ENCODE measurements at places on chromosomes 4 and X.

DNA sequence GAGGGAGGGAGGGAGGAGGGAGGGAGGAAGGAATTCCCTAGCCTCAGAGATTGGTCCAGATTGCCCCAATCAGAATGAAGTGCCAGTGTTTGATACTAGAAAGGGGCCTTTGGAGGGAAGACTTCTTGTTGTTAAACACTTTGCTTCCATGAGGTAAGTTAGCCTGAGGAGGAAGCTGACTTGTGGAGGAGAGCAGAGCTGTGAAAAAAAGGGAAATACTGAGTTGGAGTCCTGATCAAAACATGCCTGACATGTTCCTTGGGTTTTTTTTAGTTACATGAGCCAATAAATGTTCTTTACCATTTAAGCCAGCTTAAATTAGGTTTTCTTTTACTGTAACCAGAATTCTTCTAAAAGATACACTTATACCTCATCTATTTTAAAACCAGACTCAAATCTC is 57.6 kb downstream of the GSX2 start:
- DNase-seq: no peak

DNA sequence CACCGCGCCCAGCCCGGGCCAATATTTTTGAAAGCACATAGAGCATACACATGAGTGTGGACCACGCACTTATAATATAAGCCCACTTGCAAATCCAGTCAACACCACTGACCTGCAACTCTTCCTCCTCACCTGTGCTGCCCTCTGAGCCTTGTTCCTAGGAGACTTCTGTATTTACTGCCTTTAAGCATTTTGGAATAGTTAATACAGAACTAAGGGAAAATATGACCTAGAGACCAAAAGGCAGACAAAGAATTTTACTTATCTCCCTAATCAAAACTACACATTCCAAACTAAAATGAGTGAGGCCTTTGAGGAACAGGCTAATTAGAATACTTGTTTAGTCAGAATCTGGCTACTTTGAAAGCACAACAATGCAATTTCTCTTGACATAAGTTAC is 89.1 kb downstream of the RELL1 start:
- no peak for DNase-seq

DNA sequence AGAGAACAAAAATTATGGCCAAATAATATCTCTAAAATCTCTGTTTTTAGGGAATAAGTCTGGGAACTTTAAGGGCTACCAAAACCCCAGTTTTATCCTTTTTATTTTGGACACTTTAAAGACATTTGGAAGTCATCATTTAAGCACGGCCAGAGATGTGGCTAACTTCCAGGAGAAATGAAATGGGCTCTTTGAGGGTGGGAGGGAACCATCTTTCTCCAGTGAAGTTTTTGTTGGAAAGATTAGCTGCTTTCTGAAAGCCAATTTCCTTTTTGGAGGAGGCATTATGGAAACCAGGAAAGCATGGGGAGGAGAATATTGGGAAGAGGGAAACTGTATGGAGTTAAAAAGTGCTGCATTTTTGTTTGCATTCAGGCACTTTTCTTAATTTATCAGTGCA is 4.8 kb downstream of the VSIG1 start:
- no peak for DNase-seq

DNA sequence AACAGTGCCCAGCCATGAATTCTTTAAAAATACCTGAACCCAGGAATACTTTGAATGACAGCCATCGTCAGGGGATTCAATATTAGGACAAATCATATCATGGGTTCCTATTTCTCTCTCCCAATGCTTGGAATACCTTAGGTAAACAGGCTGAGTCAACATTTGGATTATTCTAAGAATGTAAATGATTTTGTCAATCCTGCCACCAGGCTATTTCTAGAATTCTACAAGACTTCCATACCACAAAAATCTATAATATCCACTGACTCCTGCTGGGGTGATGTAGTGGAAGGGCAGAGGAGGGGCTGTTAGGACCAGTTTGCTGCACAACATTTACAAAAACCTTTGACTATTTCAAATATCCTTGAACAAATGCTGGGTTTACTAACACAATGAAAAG is 65.2 kb downstream of the IGFBP7 start:
- no peak for DNase-seq

DNA sequence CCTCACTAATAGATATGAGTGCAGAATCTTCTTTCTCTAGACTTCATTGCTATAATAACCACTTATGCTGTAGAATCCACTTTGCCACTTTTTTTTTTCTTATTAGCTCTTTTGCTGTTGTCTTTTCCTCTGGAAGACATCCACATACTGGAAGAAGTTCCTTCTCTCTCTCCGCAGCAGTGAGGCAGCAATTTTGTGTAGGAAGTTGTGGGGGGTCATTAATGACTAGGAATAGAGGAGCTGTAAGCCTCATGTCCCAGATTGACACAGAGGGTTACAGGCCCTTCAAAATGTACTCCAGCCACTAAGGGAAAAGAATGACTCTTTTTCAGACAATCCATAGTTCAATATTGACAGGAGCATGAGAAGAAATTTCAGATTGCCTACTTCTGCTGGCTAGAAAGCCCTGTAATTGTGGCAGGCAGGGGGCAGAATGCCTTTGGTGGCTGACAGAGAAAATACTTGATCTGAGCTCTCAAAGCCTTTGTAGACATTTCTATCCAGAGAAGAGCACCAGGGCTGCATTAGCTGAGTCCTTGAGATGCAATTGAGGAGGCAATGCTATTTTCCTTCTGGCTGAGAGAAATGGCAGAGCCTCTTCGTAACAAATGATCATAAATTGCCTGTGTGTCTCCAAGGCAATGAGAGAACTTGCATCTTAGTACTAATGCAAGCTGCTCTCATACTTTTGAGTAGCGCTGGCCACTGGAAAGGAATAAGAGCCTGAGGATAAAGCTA is 856.2 kb downstream of the STIM2 start:
- no peak for DNase-seq

DNA sequence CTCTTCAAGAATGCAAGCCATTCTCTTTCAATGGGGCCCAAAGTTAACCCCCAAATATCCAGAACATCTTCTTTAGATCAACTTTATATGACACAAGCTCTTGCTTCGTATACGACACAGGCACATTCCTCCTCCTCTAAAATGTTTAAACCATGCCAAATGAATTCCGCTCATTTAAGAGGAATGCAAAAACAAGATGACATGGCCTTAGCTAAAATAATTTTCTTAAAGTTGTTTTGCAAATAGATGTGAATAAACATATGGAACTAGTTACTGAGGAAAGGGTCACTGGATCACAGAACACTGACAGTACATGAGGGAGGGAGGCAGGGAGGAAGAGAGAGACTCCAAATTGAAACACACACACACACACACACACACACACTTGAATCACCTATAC is 97.4 kb downstream of the RASL11B start:
- no peak for DNase-seq

- DNase-seq: no peak
These were observed 1752.0 kb upstream of the TENM3 start for GRCh38 chr4:180491210-180491609.

GRCh38 chr4:169810325-169811323 is 52.9 kb upstream of the HPF1 start:
- no peak for DNase-seq

DNA sequence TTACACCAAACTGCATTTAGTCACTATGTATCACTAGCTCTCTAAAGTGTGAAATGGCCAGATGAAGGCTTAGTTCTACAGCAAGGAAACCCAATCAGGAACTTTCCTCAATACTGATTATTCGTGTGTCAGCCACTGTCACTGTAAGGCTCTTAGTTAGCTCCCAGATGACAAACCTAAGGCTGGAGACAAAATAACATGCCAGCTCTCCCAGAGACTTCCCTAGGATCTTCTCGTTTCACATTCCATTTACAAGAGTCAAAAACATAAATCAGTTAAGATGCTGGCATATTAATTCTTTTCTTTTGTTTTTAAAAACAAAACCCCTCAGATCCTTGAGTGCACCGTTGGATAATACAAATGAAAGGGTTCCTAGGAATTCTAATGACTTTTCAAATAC is 88.2 kb upstream of the TFDP3 start:
- DNase-seq: no peak

GRCh38 chr4:133095591-133095990 is 53.5 kb upstream of the PCDH10 start:
- no peak for DNase-seq

DNA sequence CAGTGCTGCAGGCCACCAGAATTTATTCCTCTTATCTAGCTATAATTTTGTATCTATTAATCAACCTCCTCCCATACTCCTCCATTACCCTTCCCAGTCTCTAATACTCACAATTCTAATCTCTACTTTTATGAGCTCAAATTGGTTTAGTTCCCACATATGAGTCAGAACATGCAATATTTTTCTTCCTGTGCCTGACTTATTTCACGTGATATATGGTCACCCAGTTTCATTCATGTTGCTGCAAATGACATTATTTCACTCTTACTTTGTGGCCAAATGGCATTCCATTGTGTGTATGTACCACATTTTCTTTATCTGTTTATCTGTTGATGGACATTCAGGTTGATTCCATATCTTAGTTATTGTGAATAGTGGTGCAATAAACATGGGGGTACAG is 483.5 kb downstream of the ACTRT1 start:
- DNase-seq: no peak

DNA sequence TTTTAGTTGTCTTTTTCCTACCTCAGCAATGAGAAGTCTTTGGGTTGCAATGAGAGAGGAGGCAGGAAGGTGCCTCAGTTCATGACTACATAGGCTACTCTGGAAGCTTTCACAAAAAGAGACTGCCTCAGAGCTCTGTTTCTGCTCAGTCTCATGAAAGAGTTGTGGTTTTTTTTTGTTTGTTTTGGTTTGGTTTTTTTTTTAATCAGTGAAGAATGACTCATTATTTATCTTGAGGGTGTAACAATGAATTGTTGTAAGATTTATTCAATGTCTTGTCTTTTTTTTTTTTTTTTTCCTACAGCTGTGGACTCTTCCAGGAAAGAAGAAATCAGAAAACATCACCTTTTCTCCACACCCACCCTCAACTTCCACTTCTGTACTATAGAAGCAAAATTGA is 67.5 kb upstream of the CXCL13 start:
- no peak for DNase-seq

- DNase-seq: no peak
These were observed 30.0 kb downstream of the RCHY1 start for GRCh38 chr4:75484190-75484589.

DNA sequence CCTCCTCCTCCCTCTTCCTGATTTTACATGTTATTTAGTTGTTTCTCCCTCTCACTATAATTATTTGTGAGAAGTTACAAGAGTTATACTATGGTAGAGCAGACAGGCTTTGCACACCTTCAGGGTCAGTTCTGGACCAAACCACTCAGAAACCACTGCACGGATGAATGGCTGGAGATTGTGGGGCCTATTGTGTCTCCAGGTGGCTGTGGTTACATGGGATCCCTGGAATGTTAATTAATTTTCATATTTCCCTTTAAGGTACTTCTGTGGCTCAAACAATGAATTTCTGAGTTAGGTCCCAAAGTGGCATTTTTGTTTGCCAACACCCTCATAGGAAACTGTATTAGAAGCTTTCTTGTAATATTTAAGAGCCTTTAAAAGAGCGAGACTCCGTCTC is 151.9 kb downstream of the BMPR1B start:
- DNase-seq: no peak

DNA sequence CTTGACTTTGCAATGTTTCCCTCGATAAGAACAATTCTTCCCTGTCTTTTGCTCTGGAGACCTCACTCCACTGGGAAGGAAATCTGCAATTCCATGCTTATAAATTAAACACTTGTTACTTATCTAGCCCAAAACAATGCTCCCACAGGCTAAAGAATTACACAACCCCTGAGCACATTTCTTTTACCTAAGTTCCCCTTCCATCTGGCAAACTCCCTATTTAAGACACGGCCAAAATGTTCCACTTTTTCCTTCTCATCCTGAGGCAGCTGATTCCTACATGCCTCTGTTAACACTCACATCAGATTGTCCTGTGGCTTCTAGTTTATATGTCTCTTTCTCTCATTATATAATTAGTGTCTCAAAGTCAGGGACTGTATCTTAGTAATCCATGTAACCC is 211.7 kb downstream of the COX18 start:
- DNase-seq: no peak

DNA sequence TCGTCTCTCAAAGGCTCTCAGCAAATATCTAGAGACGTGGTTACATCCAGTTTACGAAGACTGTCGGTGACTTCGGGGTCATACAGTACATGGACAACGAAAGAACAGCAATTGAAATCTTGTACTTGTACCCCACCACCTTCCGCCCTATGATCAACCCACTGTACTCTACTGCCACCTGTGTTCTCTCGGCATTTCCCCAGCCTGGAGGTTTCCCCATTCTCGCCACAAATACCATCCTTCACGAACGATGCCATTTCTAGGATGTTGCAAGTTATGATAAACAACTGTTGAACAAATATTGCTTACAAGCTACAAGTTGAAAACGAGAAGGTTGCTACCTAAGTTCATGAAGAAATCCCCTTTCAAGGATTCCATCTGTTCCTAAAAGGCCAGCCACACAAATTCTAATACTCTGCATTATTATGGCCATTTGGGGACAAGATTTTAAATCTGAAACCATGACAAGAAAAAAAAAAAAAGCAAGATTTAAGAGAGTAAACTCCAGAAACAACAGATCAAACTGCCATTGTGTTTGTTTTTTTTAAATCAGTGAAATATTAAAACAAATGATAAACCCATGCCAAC is 1.6 kb downstream of the APBB2 start:
- DNase-seq: peak; percentile 29

- no peak for DNase-seq
These were observed 136.1 kb upstream of the MID1 start for GRCh38 chrX:10756441-10756840.

- no peak for DNase-seq
These were observed 15.8 kb upstream of the UBE2K start for GRCh38 chr4:39682138-39682537.

GRCh38 chr4:92268642-92269041 is 35.1 kb upstream of the GRID2 start:
- DNase-seq: no peak

DNA sequence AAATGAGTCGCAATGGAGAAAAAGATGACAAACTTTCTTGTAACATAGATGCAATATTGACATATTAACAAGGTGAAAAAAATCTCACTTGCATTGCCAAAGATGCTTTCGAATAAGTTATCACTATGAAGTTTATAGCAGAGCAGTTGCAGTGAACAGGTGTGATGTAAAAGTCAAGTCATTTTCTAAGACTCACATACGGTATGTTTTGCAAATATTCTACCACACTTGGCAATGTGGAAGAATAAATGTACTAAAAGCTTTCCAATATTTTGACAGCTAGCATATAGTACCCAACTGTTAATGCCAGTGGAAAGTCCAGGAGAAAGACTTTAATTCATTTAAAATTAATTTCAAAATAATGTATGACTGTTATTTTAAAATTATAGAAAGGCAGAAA is 76.5 kb downstream of the GALNTL6 start:
- DNase-seq: no peak

- no peak for DNase-seq
These were observed 3.5 kb downstream of the SOX3 start for GRCh38 chrX:140501321-140501720.

All from caudate nucleus (tissue), 63 donors.